ENCODE measurements at places on chromosomes 2 and 18.

DNA sequence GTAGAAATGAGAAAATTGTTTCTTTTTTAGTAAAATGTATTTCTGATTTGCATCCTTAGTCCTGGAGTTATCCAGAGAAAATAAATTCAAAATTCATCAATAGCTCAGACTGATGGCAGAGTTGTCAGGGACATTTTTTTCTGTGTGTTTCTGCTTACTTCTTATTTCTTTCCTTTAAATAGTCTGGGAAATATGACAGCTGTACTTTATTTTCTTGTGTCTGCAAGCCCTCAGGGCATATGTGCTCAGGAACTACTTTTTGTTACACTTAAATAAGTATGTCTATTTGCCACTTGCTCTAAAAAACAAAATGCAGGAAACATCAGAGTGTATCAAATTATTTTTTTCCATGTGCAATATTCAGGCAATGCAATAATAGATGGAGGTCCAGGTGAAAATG lies 126.8 kb upstream of the UNC80 start:
- no peak for DNase-seq

GRCh38 chr2:241873081-241873802 lies 3.7 kb downstream of the RTP5 start:
- no peak for DNase-seq

DNA sequence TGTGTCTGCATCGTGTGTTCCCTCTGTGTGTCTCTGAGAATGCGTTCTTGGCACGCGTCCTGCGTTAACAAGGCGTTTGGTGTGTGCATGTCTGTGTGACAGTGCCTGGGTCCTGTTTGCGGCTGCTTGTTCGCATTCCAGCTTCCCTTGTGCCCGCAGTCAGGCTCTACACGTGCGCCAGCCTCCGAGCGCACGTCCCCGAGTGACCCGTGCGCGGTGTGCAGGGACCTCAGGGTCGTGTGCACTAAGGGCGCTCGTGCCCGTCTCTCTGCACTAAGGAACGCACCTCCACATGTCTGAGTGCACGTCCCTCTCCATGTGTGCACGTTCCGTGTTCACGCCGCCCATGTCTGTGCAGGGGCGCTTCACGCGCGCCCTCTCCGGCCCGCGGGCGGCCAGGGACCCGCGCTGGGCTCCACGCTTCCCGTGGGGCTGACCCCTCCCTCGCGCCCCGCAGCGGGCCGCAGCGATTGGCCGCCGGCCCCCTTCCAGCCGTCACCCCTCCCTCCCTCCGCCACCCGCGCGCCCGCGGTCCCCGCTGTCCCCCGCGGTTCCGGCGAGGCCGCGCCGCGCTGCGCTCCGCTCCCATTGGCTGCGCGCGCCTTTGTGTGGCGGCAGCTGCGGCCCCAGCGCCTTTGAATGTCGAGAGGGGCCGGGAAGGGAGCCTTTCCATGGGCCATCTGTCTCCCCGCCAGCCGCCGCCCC lies 229.4 kb downstream of the HAUS1 start:
- no peak for DNase-seq

DNA sequence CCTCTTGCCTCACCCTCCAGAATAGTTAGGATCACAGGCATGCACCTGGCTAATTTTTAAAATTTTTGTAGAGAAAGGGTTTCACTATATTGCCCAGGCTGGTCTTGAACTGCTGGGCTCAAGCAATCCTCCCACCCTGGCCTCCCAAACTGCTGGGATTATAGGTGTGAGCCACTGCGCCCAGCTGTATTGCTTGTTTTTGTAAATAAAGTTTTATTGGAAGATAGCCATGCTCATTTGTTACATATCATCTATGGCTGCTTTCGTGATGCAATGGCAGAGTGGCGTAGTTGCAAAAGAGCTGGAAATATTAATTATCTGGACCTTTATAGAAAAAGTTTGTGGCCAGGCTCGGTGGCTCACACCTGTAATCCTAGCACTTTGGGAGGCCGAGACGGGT lies 109.4 kb upstream of the SPRED2 start:
- no peak for DNase-seq

- DNase-seq: no peak
These were observed 9.2 kb downstream of the POU3F3 start for GRCh38 chr2:104863146-104863467.

DNA sequence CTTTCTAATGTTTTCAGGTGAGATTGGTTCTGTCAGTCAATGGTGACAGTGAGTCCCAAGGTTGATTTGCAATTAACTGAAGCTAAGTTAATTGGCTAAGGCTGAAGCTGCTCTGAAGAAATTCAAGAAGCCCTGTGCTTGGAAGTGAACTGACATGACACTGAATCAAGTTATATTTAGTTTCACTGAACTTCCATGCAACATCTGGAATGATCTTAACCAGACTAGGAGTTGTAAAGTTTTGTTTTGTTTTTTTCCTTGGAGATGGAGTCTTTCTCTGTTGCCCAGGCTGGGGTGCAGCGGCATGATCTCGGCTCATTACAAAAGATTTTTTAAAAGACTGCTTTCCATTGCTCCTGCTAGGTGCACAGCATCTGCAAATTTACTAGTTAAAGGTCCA lies 11.4 kb downstream of the SERPINB5 start:
- no peak for DNase-seq

- no peak for DNase-seq
These were observed 37.6 kb downstream of the CHMP3 start for GRCh38 chr2:86525421-86526340.

GRCh38 chr2:46803911-46804670 lies 111.5 kb downstream of the MCFD2 start:
- no peak for DNase-seq

DNA sequence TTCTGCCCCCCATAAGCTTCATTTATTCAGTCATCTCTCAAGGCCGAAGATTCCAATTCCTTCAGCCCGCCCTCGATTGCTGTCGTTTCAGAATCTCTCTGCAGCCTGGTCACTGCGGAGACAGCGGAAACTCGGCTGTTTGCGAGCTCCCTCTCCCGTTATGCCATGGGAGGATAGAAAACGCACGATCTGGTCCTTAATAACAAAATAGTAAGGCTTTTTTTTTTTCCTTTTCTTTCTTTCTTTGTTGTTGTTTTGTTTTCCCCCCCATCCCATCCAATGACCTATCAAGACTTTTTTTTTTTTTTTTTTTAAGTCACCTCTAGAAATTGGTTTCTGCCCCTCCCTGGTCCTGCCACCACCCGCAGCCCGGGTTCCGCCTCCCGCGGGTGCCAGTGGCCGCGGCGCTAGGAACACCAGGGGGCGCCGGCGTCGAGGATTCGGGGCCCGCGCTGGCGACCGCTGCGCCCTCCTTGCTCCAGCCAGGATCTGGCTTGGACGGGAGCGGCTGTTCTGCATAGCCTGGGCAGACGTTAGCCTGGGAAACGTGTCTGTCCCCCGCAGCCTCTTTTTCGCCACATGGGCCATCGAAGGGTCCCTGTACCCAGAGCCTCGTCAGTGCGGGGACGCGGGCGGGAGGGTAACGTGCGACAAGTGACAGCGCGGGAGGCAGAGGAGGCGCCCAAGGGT lies 10.1 kb downstream of the CPLX4 start:
- DNase-seq: peak; percentile 69

All from GM12891 (cell line).